ENCODE measurements at places on chromosomes 6 and 20. TPM values are rescaled to one million over a fixed set of nuclear protein-coding genes. Genes with fewer than 3 reads are reported as not detected.

MAP1LC3A gene
- 21.1 TPM for total RNA-seq

LY86 gene
- total RNA-seq = not detected

REM1 gene
- total RNA-seq = not detected

VSTM2L gene
- total RNA-seq = 1.1 TPM

PTGIS gene
- total RNA-seq = 605 TPM

CLPSL2 gene
- not detected for total RNA-seq

STMN3 gene
- total RNA-seq = 2.3 TPM

WFDC10B gene
- total RNA-seq = 0.14 TPM

TTK gene
- total RNA-seq = 2.8 TPM

PI16 gene
- total RNA-seq = 0.43 TPM

XKR7 gene
- not detected for total RNA-seq

CDH4 gene
- 0.18 TPM for total RNA-seq

CD40 gene
- total RNA-seq = 5.6 TPM

SAMD5 gene
- 0.43 TPM for total RNA-seq

TNFRSF21 gene
- 17.9 TPM for total RNA-seq

MCHR2 gene
- total RNA-seq = not detected

OARD1 gene
- total RNA-seq = 9.1 TPM

LINC00237 gene
- not detected for total RNA-seq

WTAP gene
- total RNA-seq = 146 TPM

HLA-DRB5 gene
- not detected for total RNA-seq

HAO1 gene
- total RNA-seq = not detected

ULBP2 gene
- total RNA-seq = 2.6 TPM

ESF1 gene
- 10.2 TPM for total RNA-seq

TNNC2 gene
- 1.00 TPM for total RNA-seq

PRR18 gene
- total RNA-seq = not detected

SMLR1 gene
- not detected for total RNA-seq

ENPP5 gene
- 0.46 TPM for total RNA-seq

SLC22A1 gene
- 0.92 TPM for total RNA-seq

FAM217A gene
- total RNA-seq = not detected

C4A gene
- total RNA-seq = 11.3 TPM

ULBP1 gene
- total RNA-seq = under 0.01 TPM

SLC4A11 gene
- 1.0 TPM for total RNA-seq

SKIC2 gene
- 84.7 TPM for total RNA-seq

NKAIN2 gene
- not detected for total RNA-seq

SLC17A2 gene
- not detected for total RNA-seq

TREM2 gene
- 0.57 TPM for total RNA-seq

OXT gene
- total RNA-seq = 0.18 TPM

PDYN gene
- not detected for total RNA-seq

RIMS4 gene
- under 0.01 TPM for total RNA-seq

HNF4A gene
- total RNA-seq = not detected

GCM1 gene
- total RNA-seq = not detected

LY6G6D gene
- not detected for total RNA-seq

PROCR gene
- total RNA-seq = 50.8 TPM

Measured in smooth muscle cell of bladder (primary cell).